ENCODE measurements at places on chromosomes 4 and X.

DNA sequence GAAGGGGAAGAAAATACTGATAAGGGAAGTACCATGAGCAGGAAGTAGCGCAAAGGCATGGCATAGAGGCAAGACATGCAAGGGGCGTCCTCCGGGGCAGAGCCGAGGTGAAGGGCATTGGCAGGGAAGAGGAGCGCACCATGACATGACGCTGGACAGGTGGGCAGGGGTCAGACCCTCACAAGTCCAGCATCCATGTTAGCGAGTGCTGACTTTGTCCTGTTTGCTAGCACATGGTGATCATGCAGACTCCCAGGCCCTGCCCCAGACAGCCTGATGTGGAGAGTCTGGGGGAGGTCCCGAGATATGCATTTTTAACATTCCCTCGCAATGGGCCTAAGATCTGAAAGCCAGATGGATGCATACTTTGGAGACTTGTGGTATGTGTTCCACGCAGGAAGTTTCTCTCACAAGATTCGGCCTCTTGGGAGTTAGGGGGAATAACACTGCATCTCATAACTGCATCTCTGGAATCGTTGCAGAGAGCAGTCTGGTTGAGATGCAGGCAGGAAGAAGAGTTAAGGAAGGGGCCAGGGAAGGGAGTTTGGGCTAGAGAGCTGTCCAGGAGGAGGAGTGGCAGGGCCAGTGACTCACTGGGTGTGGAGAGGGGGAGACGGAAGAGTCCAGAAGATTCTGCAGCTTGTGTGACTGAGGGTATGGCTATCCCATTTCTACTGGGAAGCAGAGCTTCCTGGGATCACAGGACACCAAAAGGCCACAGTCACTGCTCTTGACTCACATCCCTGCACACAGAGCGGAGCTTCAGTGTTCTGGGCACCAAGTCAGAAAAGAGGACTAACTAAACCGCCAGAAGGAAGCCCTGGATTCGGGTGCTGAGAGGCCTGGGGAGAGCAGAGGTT lies 59.7 kb downstream of the FAM184B start:
- peak; percentile 61 for ATAC-seq

- ATAC-seq, result no peak
Observed at GRCh38 chr4:187849556-187850225, 145.9 kb upstream of the ZFP42 start.

DNA sequence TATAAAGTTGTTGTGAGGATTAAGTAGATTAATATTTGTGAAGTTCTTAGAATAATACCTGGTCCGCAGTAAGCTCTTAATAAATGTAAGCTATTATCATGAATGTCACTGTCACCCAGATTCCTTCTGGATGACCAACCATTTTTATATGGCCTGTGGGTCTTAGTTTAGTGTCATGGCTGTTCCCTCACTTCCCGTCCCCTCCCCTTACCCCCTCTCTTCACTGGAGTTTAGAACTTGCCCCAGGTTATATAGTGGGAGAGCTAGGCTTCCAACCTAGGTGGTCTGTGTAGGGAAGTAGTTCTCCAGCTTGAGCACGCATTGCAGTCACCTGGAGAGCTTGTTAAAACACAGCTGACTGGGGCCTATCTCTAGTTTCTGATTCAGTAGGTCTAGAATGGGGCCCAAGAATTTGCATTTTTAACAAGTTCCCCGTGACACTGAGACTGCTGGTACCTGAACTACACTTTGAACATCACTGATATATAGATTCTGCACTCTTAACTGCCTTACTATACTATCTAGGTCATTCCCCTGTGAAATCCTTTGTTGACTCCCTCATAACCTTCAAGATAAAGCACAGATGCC lies 66.9 kb upstream of the PLAC1 start:
- no peak for ATAC-seq

DNA sequence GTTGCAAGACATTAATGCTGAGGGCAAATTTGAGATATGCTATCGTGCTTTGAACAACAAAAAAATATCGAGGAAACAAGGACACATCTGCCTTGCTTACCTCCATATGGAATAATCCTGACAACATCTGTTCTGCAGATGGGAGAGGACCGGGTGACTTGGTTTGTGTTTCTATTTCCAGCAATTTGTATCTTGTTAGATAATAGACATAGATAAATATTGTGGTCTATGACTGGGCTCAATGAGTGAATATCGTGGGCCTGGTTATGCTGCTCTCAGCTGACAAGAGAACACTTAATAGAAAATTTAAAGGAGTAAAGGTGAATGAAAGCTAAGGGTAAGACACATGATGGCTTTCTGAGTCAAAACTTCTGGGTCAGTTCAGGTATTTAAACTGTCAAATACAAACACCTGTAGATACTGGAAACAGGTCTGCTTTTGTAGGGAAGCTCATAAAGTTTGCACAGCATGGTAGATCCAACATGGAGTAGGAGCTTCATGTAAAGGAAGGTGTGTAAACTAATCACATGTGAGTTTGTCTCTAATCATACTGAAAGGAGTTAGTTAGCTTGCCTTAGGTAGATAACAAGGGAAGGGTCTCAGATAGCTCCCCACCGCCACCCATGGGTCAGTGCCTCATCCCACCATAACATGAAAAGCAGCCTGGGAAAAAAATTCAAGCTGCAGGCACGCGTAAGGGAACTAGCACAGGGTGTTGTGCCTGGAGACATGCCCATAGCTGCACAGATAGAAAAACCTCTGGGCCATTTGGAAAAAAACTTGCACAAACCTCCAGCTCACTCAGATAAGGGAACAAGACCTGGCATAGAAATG lies 904.1 kb upstream of the EPHA5 start:
- peak; percentile 69 for ATAC-seq

GRCh38 chr4:64192731-64193412 lies 216.4 kb downstream of the TECRL start:
- no peak for ATAC-seq

GRCh38 chr4:156606554-156607477 lies 364.8 kb downstream of the PDGFC start:
- ATAC-seq, result peak; percentile 74

- no peak for ATAC-seq
Observed at GRCh38 chr4:61934198-61934597, 734.1 kb downstream of the ADGRL3 start.

GRCh38 chrX:48754238-48754637 lies 7.3 kb upstream of the GLOD5 start:
- no peak for ATAC-seq

DNA sequence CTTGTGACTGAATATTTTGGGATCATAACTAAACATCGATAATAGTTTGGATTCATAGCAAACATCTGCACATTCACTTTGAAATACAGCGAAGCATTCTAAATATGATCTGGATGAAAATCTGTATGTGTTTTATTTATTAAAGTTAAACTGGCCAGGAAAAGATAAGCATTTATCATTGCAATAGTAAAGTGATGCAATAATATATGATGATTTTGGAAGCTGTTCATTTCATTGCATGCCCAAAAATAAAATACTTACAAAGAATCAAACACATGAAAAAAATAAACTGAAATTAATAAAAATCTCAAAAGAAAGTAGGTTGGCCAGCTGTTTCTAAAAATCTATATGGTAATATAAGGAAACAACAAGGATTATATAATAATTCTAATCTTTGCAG lies 1.9 kb downstream of the PRDM5 start:
- no peak for ATAC-seq

DNA sequence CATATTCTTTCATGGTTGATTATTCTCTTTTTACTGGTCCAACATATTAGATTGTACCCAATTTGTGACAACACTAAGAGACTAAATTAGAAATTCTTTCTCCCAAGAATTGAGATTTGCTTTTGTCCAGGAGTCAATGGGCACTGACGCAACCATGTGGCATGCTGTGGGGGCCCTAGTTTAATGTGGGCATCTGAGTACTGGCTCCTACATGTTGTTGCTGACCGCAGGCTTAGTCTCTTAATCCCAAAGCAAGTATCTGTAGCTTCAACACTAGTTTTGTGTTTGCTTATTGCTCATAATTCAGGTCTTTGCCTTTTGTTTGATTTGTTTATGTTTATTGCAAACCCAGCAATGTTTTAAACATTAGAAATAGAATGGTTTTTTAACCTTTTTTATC lies 263.4 kb upstream of the NDST4 start:
- ATAC-seq, result no peak

- ATAC-seq, result no peak
Observed at GRCh38 chr4:7962609-7963508, 23.2 kb upstream of the AFAP1 start.

DNA sequence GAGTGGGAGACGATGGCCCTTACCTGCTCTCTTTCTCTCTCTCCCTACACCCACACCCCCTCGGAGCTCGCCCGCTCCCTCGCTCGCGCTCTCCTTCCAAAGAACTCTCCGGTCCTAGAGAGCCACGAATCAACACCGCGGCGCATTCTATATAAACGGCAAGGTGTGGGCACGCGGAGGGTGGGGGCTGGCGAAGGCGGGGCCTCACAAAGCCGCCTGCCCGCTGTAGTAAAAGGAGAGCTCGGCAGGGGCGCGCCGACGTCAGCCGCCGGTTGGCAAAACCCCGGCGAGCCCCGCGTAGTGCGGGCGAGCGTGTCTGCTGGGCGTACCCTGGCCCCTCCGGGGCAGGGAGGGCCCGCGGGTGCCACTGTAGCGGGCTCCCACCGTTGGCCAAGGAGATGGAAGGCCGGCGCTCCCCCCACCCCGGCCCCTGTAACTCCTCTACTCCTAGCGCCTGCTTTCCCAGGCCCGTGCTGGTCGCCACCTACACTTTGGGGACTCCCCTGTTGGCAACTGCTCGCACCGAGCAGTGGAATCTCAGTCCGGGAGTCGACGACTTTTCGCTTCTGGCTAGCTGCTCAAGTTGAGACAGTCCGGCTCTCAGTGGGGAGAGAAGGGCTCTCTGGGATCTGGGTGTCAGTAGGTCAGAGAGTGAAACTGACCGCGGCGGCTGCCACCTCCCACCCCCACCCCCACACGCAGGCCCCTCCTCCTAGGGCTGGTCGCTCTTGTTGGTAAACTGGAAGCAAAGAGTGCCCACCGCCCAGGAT lies 325.5 kb upstream of the F9 start:
- peak; percentile 60 for ATAC-seq

GRCh38 chrX:48613502-48614160 lies 16.3 kb downstream of the WDR13 start:
- peak; percentile 28 for ATAC-seq

DNA sequence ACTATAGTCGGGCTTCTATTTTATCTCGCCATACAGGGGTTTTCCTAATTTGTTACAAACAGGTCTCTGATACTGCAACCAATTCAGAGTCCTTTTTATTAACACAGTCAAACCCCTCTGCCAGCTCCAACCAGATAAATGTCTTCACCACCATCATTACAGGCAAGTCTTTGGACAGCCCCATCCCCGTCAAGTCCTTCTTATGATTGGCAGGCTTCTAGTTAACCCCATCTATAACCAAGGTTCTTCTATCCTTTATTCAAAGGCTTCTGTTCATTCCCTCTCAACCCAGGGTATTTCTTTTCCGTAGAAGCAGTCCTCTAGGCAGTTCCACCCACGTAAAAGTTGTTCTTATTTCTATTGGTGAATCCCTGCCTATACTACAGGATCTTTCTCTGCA lies 29.9 kb upstream of the FOXR2 start:
- ATAC-seq, result peak; percentile 68

- ATAC-seq, result no peak
Observed at GRCh38 chr4:3219761-3220475, 29.0 kb upstream of the MSANTD1 start.

All from SK-N-SH treated with all-trans-retinoic acid at 6 μM for 48 hours (cell line).